ENCODE measurements at places on chromosomes 5 and 9. TPM values are rescaled to one million over a fixed set of nuclear protein-coding genes. Genes with fewer than 3 reads are reported as not detected.
A peak's percentile ranks its signal among the peaks of the same experiment; 100 is the strongest.

DNA sequence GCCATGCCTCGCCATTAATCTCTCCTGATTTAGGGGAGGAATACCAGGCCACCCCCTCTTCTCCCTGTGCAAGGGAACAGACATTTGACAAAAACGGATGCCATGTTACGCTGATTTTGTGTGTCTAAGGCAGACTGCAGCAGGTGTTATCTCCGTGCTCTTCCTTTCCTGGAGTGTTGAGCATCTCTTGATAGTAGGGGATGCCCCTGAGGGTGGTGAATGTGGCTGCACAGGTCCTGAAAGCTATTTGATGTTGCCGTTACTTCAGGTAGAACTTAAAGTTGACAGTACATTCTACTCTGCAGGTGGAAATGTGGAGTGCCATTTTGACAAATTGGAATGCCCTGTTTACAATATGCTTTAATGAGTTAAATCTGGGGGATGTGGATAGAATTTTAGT, 21.5 kb downstream of the TENT4A start:
- DNase-seq, result peak; percentile 30

DNA sequence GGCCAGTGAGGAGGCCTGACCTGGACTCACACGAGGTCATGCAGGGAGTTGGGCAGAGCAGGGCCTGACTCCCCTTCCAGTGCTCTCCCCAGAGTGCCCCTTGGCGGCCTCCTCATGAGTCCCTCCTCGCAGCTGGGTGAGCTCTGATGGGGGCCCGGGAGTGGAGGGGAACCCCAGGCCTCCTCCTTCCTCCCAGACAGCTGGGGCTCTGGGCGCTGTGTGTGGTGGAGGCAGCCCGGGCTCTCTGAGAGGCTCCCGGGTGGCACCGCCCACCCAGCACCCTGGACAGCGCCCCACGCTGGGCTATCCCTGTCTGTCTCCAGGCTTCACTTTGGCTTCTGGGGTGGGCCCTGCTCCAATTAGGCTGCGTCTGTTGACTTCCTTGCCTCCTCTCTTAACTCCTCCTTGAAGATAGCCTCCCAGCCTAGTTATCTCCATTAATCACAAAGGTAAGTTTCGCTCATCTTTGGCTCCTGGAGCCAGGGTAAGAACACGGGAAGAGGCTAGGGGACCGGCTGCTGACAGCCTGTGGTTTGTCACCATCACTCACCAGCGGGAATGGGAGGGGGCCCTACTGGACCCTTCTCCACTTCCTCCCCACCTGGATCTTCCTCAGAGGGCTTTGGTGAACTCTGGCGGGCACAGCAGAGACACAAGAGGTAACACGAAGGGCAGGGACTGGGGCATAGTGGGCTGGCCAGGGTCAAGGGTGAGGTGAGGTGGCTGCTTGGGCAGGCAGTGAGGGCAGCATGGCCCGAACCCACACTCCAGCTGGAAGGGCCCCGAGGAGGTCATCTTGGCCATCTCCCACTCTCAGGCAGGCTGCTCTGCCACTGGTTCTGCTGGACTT, 13.1 kb downstream of the PSD2 start:
- DNase-seq, result peak; percentile 63

- DNase-seq, result no peak
These were observed 23.9 kb downstream of the GFI1B start for GRCh38 chr9:133002147-133003070.

DNA sequence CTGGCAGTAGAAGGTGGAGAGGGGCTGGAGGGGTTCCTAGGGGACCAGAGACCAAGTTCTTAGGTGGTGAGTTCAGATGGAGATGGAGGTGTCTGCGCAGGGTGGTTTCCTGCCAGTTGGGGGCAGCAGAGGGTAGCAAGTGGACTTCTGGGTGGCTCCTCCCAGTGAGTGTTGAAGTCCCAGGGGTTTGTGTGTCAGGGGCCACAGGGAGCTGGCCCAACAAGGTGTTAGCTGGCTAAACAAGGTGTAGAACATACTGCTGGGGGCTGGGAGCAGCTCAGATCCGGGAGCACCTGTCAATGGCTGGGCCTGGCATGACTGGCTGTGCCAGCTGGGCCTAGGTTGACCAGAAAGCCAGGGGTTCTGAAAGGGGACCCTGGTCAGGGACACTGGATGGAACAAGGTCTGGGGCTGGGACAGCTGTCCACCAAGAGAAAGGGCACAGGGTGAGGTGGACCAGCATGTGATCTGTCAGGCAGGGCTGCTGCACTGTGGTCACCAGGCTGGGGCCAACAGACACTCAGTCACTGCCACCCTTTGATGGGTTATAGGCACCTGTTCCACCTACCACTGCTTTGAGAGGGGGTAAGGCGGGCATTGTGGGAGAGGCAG, 35.6 kb downstream of the DAB2IP start:
- DNase-seq, result peak; percentile 82

- DNase-seq, result no peak
These were observed 156.2 kb downstream of the MED10 start for GRCh38 chr5:6222121-6222520.

DNA sequence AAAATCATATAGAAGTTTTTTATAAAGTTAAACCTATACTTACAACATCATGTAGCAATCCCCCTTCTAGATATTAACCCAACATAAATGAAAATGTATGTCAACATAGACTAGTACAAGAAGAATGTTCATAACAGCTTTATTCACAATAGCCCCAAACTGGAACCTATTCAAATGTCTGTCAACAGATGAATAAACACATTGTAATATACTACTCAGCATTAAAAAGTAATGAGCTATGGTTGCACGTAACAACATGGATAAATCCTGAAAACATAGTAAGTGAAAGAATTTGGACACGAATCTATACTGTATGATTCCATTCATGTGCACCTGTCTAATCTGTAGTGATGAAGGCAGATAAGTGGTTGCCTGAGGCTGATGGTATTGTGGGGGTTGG, 73.9 kb downstream of the CSNK1G3 start:
- DNase-seq, result no peak

DNA sequence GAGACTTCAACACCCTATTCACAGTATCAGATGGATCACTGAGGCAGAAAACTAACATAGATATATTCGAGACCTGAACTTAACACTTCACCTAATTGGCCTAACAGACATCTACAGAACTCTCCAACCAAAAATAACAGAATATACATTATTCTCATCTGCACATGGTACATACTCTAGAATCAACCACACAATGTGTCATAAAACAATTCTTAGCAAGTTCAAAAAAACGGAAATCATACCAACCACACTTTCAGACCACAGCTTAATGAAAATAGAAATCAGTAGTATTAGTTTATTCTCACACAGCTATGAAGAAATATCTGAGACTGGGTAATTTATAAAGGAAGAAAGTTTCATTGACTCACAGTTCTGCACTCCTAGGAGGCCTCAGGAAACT, 387.9 kb downstream of the DEPDC1B start:
- no peak for DNase-seq

GRCh38 chr9:93200989-93201334, 17.0 kb downstream of the WNK2 start:
- DNase-seq, result no peak

- no peak for DNase-seq
These were observed 62.0 kb upstream of the FCN2 start for GRCh38 chr9:134818591-134818990.

DNA sequence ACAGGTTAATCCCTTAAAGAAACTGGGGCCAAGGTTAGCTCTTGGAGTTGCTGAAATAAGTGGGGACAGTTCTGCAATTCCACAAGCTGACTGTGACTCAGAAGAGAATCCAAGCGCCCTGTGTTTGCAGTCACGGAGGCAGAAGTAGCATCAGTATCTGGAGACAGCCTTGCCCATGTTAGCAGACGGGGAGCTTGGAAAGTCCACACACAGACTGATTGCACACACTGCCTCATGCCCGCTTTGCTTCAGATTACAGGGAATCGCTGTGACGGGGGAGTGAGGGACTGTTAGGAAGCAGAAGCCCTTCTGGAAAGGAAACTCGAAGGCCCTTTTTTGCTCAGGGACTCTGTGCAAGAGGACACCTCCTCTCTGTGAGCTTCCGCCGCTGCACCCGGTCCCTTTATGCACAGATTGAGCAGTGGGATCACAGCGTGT, 30.9 kb upstream of the PPP1R26 start:
- no peak for DNase-seq

DNA sequence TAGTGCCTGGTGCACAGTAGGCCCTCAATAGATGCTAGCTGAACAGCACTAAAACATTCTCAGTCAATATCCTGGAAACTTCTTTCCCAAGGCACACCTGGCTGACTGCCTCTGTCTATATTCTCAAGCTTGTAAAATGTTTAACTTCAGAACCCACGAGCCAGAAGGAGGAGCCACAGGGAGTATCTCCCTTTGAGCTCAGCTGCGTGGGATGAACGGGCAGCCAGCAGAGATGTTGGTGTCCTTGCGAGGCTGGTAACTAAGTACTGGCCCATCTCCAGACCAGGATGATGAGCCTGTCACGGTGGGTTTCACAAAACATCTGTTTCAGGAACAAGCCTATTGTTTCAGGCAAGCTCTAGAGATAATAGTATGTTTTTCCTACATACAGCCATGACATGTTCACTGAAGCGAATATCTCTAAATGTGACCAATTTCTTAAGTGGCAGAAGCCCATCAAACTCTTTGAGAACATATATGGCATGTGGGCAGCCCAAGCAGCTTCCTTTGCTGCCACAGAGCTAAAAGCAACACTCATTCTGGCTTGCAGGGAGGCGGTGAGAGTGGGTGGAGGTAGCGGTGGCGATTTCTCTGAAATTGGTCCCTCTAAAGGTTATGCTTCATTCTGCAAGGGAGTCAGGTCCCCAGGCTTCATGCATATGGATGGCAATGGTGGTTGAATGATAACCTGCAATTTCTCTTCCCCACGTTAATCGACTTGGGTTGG, 206.2 kb downstream of the TTLL11 start:
- DNase-seq, result no peak

- DNase-seq, result no peak
These were observed 104.2 kb downstream of the SYK start for GRCh38 chr9:90905822-90906221.

- DNase-seq, result peak; percentile 12
These were observed 14.7 kb downstream of the SLC45A2 start for GRCh38 chr5:33969572-33970452.

DNA sequence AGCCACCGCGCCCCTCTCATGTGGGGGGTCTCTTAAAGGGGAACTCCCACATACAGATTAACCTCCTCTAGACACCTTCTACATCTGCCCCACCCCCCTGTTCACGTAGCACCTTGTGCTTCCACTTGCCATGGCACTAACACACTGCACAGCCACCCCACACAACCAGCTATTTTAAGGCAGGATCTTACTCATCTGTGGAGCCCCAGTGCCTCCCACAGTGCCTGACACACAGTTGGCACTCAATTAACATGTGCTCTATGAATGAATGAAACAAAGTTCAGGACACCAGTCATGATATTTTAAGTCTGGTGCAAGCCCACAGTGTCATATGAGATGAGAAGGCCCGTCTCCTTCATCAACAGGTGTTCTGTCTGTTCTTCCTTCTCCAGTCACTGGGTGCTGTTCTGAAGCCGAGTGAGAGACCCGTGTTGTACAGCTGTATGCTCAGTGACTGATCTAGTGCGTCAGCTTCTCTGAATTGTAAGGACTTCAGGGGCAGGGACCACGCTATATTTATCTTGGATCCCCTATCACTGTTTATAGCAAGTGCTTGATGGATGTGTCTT, 149.1 kb downstream of the TLE1 start:
- no peak for DNase-seq

- no peak for DNase-seq
These were observed 146.0 kb downstream of the LIFR start for GRCh38 chr5:38410304-38410990.

DNA sequence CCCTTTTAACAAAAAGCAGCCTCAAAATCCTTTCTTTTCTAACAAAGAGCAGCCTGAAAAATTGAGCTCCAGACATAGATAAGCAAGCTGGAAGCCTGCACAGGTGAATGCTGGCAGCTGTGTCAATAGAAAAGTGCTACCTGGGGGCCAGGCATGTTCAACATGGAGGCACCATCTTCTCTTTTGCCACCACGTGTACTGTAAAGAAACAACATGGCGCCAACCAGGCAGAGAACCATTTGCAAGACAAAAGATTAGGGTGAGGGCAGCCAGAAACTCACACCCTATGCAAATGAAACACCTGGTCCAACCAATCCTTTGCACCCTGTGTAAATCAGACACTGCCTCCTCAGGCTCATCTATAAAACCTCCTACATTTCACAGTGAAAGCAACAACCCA, 96.0 kb downstream of the ACTL7B start:
- DNase-seq, result no peak

ACTL7A gene
- total RNA-seq, result not detected

ZNF454 gene
- total RNA-seq, result not detected

PTGES2 gene
- total RNA-seq, result 47.6 TPM

HSD17B3 gene
- not detected for total RNA-seq

FOXI1 gene
- total RNA-seq, result not detected

ADAMTSL2 gene
- 0.17 TPM for total RNA-seq

SLCO4C1 gene
- not detected for total RNA-seq

LHFPL2 gene
- not detected for total RNA-seq

DIPK1B gene
- total RNA-seq, result not detected

EMB gene
- 41.4 TPM for total RNA-seq
